ENCODE measurements at places on chromosomes 3 and 15.

- DNase-seq: no peak
These were observed 19.9 kb downstream of the RBPMS2 start for GRCh38 chr15:64755427-64755940.

DNA sequence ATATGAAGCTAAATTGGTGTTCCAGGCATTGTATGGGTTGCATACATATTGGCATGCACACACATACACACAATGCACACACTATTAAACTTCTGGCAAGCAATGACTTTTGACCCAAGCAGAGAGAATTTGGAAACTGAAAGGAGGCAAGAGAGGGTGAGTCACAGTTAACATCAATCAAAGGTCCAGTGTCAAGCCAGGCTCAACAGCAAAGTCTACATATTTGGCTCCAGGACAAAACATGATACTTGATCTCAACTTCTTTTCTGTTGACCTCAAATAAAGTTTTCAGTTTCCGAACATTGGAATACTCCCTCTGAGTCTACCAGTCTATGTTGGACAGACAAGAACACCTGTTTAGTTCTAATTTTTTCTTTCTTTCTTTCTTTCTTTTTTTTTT, 28.3 kb downstream of the IL12A start:
- no peak for DNase-seq

- no peak for DNase-seq
These were observed 494.7 kb upstream of the NECTIN3 start for GRCh38 chr3:110576960-110577359.

- peak; percentile 59 for DNase-seq
These were observed 21.1 kb upstream of the SATB1 start for GRCh38 chr3:18446149-18446825.

- peak; percentile 97 for DNase-seq
These were observed 61.3 kb downstream of the RIOX2 start for GRCh38 chr3:97910931-97911351.

- DNase-seq: peak; percentile 49
These were observed 68.2 kb downstream of the RAB7A start for GRCh38 chr3:128794067-128794768.

GRCh38 chr3:170179432-170179831, 2.1 kb downstream of the PHC3 start:
- no peak for DNase-seq

- no peak for DNase-seq
These were observed 58.3 kb upstream of the SLC4A7 start for GRCh38 chr3:27542476-27542875.

DNA sequence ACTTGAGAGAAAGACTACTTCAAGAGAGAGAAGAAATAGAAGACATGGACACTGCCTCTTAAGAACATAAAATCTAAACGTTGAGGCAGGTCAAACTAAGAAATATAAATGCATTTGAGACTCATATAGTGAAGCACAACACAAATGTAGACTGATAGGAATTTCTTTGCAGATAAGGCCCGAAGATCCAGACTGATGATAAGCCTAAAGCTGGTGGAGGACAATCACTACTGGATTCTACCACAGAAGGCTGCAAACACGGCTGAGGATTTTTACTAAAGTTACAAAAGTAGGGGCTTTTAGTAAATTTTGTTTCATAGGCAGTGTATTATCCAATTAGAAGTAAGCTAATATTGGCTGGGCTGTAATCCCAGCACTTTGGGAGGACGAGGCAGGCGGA, 278.3 kb downstream of the RAP2B start:
- no peak for DNase-seq

GRCh38 chr3:51156147-51156546, 228.9 kb upstream of the MANF start:
- DNase-seq: no peak

DNA sequence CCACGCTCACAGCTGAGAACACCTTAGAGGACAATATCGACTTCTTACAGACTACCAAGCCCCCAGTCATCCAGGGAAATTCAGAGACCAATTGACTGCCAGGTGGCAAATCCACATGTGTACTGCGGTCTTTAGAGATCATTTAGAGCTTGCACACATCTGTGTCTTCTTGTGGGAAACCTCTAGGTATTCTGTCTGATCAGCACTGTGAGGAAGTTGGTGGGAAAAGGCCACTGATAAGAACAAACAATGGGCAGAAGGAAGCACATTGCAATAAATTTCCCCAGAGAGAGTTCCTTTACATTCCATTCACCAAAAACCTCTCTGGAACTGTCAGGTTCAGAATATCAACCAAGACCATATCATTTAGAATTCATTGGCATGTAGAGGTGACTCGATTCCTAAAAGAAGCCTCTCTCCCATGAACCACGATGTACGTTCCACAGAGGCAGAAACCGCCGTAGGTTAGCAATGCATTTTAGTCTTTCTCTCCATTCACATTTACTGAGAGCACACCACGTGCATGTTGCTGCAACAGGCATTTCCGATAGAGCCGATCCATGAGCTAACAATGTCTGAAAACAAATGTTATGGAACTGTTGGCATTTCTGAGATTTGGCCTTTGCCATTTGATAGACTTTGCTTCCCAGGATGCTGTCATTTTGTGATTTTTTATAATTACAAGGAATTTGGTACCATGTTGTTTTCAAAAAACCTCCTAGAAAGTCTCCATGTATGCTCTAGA, 287.3 kb upstream of the TPRG1 start:
- DNase-seq: no peak

DNA sequence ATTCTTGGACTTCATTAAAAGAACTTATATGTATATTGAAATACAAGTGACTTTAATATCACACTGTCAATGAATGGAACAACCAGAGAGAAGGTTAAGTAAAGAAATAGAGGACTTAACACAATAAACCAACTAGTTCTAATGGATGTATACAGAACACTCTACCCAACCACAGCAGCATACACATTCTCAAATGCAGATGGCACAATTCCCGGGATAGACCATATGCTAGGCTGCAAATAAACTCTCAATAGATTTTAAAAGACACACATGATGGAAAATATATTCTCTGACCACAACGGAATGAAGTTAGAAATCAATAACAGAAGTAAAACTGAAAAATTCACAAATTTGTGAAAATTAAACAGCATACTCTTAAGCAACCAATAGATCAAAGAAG, 214.3 kb upstream of the LINGO1 start:
- DNase-seq: no peak

DNA sequence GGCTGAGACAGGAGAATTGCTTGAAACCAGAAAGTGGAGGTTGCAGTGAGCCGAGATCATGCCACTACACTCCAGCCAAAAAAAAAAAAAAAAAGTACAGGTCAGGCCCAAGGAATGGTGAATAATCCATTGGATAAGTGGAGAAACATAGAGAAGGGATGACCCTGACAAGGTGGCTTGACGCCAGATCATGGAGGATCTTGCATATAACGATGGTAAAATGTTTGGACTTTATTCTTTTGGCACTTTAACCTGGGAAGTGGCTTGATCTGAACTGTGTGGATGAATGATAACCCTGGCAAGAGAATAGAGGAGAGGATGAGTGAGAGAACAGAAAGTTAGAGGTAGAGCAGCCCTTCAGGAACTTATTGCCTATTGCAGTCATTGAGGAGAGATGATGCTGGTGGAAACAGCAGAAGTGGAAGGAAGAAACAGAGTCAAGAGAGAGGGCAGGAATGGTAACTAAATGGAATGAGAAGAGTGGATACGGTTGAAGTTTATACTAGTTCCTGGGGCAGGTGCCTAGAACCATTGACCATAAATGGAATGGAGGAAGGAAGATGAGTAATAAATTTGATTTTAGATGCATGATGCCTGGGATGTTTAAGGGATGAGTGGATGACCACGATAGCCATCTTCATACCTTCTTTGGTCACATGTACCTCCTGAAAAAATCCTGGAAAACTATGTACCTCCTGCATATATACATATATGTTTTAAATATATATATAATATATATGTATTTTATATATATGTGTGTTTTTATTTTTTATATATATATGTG, 57.8 kb downstream of the BLM start:
- no peak for DNase-seq

DNA sequence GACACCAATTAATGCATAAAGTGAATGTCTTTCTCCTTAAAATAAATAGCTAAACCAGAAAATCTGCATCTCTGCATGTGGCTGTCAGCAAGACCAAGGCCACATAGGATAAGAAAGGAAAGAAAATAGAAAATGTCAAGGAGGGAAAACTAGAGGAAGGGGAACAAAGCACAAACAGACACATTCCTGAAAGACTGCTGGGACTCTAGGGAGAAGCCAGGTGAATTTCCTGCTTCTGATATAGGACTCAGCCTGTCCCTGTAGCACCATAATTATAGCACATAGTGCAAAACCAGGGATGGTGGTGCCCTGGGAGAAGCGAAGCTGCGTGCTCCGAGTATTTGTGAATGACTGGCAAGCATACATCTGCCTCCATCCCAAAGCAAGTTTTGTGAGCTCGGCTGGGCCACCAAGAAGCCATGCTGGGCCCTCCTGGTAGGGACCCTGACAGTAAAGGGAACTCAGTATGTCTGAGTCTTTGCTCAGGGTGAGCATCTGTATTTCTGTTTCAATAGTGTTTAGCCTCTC, 14.2 kb downstream of the FSTL1 start:
- DNase-seq: no peak

DNA sequence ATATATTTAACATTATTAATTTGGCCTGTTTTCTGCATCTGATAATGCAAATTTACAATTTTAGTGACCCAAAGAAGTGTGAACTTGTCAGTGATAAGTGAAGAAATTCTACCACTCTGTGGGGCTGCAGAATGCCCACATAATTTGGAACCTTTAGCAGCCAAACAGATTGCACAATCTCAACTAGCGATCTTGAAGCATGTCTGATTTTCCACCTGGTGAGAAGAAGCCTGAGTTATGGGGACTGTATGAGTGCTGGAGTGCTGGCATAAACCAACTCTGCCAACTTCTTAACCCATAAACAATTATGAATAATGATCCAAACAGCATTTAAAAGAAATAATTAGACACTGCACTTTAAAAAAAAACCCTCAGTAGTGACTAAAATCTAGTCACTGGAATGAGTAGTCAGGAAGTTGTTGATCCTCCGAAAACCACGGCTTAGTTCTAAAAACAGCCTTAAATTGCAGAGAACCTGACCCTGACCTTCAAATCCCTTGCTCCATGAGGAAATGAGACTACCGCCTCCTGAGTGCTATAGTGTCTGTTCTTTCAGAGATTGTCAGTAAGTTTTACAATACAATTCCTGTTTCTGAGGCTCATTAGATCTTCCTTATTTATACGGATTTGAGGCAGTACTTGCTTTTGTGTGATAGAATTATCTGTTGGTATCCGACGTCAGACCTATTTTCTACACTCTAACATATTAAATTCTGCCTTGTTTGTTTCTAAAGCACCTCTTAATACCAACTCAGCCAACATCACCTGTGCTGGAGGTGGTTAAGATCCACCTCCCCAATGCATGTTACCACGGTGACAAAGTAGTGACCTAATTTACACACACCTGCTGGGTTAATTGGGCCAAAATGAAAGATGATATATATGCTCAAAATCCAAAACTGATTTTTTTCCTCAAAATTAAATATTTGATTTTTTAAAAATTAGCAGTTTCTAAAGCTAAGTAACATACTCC, 267.7 kb downstream of the ZBTB20 start:
- DNase-seq: peak; percentile 57

DNA sequence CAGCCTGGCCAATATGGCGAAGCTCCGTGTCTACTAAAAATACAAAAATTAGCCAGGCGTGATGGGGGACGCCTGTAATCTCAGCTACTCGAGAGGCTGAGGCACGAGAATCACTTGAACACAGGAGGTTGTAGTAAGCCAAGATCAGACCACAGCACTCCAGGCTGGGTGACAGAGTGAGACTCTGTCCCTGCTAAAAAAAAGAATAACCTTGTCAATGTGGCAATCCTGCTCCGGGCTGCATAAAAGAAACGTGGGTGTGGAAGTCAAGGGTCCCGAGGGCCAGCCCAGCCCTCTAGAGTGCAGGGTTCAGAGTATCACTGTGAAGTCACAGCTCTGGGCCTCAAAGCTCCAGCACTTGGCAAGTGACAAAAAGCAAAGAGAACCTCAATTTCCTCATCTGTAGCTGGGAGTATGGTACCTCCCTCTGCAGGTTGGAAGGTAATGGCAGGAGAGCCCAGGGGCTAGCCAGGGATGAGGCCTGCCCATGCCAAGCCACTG, 73.5 kb upstream of the IQSEC1 start:
- DNase-seq: no peak
